Colonic mucosa (tissue), 4 donors: ENCODE measurements at places on chromosomes 1 and 21. TPM values are rescaled to one million over a fixed set of nuclear protein-coding genes. Genes with fewer than 3 reads are reported as not detected.

FAM167B gene
- total RNA-seq, result 4.2 TPM

DNA sequence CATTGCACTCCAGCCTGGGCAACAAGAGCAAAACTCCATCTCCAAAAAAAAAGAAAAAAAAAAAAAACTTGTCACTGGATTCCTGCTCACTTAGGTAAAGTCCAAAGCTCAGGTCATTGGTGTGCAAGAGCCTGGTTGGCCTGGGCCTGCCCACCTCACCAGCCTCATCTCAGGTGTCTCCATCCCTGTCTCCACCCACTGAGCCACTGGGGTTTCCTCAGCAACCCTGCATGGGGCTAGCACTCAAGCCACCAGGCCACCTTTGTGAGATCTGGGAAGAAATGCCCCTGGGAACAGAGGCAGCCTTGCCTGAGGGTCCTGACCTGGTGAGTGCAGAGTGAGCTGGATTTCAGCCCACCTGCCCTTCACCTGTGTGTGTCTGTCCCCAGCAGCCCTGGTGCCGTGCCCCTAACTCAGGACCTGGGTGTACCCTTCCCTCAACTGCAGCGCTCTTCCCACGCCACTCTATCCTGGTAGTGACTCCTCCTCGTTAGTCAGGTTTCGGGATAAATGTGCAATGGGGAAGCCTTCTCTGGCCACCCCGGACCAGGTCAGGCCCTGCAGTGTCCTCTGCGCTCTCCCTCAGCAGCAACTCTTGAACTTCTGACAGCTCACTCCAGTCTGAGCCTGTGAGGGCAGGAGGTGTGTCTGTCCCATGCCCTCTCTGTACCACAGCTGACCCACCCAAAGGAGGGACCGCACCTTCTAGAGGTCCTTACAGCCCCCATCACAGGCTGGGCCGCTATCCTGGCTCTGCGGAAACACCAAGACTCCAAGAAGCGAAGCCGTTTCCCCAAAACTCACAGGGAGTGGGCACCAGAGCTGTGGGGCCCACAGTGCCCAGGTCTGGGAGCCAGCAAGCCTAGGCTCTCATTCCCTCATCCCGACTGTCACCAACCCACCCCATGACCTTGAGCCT lies 3.3 kb downstream of the PDZK1IP1 start:
- DNase-seq, result no peak

DNA sequence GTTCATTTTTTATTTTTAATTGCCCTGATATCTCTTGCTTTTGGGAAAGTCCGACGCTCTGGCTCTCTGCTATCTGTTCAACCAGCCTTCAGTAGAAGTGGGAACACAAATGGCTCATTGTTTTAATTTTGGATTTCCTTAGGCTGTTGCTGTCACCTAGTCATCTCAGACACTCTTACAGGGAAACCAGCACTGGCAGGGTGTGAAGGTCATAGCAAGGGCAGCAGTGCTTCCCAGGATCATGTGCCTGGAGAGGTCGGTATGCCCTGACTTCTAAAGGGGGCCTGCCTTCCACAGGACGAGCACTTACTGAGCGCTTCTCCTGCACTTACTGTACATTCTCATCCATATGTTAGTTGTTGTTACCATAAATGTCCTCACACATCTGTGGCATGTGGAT lies 224.2 kb downstream of the DISC1 start:
- no peak for DNase-seq

DNA sequence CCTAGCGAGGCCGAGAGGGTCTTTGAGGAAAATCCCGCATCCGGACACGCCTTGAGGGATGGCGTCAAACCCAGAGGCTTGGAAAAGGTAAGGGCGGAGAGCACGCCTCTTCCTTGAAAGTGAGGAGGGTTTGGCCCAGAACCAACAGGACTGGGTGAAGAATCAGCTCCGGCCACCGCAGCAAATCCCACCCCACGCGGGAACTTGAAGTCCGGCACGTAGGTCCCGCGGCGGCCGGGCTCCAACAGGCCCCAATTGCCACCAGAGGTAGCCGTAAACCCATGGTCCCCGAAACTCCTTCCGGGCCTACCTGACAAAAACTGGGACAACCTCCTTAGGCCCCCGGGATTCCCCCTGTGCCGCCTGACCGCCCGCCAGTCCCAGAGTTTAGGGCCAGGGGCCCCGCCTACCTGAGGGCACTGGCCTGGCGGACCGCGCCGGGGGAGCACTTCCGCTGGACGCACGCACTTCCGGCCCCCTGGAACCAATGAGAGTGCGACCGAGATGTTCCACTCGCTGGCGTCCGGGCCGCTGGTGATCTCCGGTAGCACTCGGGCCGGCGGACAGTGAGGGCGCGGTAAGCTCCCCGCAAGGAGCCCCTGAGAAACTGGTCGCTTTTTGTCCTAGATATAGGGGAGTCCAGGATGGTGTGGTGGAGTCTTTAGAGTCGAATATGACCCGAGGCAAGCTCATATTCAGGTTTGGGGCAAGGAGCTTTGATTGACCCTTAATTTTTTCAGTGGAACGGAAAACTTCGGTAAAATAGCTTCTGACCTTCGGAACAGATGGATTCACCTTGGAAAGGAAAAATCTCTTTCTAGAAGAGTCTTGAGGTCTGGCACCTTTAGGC lies at the start of the genes LZIC and NMNAT1:
TSS of gene LZIC (minus strand) at position 453 of the 850 bp plus-strand sequence. CDS start 6,772 bp downstream, outside the sequence.
TSS of gene NMNAT1 (plus strand) at position 537 of the 850 bp plus-strand sequence. CDS start 28,599 bp downstream, outside the sequence.
- DNase-seq, result peak; percentile 95

GRCh38 chr1:58849551-58849950 lies 65.7 kb upstream of the JUN start:
- no peak for DNase-seq

DNA sequence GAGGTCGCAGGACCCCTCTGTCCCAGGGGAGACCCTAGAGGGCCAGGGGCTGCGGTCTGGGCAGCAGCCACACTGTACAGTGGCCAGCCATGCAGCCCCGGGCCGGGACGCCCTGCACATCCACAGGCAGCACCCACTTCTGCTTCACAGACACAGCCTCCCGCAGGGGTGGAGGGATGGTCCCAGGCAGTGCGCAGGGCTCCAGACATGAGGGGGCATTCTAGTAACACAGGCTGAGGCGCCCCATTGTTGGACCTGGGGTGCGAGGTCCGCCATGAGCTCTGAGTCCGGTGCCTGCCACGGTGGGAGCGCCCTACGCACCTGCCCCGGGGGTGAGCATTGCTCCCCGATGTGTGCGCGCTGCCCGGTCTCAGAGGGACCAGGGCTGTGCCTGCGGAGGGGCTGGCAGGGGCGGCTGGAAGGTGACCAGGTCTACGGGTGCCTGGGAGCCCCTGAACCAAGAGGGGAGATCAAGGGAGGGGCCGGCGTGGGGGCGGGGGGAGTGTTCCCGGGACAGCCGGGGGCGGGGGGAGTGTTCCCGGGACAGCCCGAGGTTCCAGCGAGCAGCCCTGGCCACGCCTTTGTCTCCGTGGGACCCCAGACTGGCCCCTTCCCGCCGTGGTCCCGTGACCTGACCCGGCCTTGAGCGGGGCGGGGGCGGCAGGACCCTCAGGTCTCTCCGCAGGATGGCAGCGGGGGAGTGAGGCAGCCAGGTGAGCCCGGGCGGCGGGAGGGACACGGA lies 4.5 kb downstream of the MMEL1 start:
- DNase-seq, result no peak
